Activated CD4-positive, alpha-beta T cell treated with anti-CD3 and anti-CD28 coated beads for 48 hours (primary cell): ENCODE measurements at places on chromosomes 2 and 18.

GRCh38 chr2:44324971-44325426, 36.3 kb downstream of the PREPL start:
- no peak for DNase-seq

- no peak for DNase-seq
Measured at GRCh38 chr2:55592130-55592529, 25.3 kb downstream of the PPP4R3B start.

DNA sequence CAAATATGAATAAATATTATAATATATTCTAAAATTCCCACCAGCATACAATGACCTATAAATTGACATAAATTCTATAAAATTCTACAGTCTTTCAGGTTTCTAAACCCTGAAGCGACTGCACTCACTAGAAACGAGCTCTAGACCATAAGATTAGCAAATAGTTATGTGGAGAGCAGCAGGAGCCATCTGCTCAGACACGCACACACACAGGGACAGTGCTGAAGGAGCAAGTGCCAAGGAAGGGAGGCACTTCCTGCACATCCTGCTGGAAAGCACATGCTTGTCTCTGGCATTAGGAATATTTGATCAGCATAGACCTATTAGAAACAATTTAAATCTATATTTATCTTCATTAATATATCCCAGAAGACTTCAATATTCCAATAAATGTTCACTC, 713.9 kb upstream of the CDH2 start:
- no peak for DNase-seq

DNA sequence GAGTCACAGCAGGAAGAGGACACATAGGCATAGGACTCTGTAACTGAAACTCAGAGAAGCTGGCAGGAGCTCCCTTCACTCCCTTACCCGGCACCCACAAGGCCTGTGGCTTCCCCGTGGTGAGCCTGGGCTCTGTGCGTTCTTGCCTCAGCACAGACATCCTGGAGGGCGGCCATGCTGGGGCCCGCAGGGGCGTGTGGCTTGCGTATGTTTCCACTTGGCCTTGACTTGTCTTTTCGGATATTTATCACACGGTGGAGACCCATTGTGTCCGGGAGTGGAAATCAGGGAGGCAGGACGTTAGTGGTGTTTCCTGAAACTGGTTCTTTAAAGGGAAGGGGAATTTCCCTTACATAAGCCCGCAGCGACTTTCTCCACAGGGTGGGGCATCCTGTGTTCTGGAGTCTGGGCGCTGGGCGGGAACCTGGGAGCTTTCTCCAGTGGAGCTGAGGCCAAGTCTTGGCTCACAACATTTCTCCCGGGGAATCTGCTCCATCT, 49.9 kb upstream of the EML6 start:
- DNase-seq = peak; percentile 66

DNA sequence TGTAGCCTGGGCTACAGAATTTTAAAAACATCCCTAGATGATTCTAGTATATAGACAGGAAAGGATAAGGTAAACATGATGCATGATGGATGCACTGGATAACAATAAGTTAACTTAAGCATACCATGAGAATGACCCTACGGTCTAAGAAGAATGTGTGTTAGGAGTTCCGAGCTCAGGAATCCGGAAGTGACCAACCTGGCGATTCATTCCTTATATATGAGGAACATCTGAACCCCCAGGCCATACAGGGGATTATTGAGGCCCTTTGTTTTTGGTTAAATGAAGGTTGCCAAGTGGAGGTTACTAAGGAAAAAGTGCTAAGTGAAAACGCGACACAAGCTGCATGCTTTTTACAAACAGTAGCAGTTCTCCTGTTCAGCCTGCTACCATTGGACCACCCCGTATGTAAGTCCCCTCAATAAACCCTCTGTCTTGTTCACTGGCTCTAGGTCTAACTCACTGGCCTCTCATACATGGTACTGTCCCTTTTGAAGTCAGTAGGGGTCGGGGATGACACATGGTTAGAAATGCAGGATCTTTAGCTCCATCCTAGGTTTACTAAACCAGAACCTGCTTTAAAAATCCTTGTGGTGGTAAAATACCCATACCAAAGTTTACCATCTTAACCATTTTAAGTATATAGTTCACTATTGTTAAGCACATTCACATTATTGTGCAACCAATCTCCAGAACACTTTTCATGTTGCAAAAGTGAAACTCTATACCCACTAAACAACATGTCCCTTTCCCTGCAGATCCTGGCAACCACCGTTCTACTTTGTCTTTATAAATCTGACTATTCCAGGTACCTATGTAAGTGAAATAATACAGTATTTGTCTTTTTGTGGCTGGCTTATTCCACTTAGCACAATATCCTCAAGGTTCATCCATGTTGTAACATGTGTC, 111.0 kb upstream of the MAP4K3 start:
- DNase-seq = no peak

- DNase-seq = no peak
Measured at GRCh38 chr2:213500881-213501280, 216.6 kb downstream of the SPAG16 start.

GRCh38 chr18:64099244-64099643, 49.6 kb downstream of the LINC00305 start:
- no peak for DNase-seq

DNA sequence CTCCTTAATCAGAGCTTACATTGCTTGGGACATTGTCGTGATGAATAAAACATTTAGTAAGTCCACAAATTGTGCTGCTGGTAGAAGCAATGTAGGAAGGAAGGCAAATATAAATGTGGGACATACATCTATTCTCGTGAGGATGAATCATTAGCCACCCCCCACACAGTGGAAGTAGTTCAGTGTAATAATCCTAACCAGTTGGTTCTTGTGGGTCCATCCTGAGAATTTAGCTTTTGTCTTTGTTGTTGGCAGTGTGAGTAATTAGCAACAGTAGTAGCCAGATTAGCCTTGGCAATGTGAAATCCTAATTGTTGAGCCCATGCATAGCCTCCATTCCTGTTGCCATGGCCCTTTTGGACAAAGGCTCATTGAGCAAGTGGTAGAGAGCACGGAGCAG, 532.1 kb downstream of the FBXO15 start:
- no peak for DNase-seq

DNA sequence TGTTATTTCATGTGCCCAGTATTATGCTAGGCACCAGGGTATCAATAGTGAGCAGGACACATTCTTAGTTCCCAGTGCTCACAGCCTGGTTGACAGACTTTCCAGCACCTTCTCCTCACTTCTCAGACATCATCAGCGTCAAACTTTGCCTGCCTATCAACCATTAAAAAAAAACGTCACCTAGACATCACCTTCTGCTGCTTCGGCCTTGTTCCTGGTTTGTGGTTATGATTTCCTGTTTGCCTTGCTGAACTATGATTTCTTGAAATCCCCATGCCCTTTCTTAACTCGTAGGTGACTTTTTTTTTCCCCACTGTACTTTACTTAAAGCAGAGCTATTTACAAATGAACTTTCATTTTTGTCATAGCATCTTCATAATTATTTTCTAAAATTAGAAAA, 60.4 kb upstream of the NABP1 start:
- DNase-seq = peak; percentile 44

DNA sequence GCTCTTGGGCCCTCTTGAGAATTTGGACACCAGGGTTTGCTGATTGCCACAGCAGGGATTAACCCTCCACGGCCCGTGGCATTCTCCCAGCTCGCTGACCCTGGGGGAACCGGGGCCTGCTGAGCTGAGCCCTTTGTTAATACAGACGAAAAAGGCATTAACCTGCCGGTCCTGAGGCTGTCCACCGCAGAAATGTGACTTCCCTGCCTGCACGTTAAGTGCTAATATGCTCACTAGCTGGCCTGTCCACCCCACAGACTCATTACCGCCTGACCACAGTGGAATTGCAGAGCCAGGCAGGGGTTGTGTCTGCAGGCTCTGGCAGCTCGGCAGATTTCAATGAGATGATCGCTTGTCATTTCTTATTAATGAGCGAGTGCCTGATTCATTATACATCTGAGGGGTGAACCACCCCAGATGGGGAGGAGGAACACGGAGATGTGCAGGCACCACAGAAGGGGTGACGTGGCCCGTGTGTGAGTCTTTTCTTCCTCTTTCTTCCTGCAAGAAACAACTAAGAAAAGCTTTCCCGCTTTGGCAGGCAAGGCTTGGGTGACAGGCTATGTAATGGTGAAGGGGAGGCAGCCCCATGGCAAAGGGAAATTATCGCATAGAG, 126.0 kb downstream of the GLI2 start:
- no peak for DNase-seq

- DNase-seq = no peak
Measured at GRCh38 chr2:239085201-239085992, 237.5 kb downstream of the TWIST2 start.

DNA sequence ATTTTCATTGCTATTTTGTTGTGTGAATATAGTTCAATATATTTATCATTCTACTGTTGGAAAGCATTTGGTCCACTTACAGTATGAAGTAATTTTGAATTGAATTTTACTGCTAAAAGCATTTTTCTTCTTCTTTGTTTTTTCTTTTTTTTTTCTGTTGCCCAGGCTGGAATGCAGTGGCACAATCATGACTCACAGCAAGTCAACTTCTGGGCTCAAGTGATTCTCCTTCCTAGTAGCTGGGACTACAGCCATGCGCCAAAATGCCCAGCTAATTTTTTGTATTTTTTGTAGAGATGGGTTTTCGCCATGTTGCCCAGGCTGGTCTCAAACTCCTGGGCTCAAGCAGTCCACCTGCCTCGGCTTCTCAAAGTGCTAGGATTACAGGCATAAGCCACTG, 2.4 kb upstream of the ETAA1 start:
- no peak for DNase-seq

DNA sequence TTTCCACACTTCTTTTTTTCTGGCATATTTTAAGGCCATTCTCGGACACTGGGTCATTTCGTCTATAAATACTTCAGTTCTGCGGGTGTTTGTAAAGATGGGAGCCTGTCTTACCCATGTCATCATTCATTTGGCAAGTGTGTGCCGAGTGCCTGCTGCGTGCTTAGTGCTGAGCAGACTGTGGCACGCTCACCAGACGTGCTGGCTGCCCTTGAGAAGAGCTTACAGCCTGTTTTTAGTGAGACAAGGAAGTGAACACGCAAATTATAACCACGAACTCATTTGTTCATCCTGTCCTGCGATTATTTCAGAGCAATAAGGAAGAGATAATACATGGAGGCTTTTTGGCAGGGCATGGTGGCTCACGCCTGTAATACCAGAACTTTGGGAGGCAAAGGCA, 10.4 kb upstream of the STON1 start:
- DNase-seq = no peak

GRCh38 chr18:21599585-21600525, 649 bp downstream of the ESCO1 start:
- DNase-seq = peak; percentile 34

GRCh38 chr2:234771980-234772732, 179.7 kb upstream of the SH3BP4 start:
- DNase-seq = no peak

- no peak for DNase-seq
Measured at GRCh38 chr2:51920509-51920908, 888.6 kb upstream of the NRXN1 start.

GRCh38 chr2:64918220-64918886, 70.8 kb upstream of the SLC1A4 start:
- no peak for DNase-seq

- DNase-seq = no peak
Measured at GRCh38 chr2:57962861-57963260, 83.7 kb upstream of the VRK2 start.

GRCh38 chr2:236642584-236643291, 73.1 kb downstream of the ACKR3 start:
- DNase-seq = no peak

- DNase-seq = peak; percentile 57
Measured at GRCh38 chr2:121888189-121888557, 132.7 kb downstream of the TSN start.

GRCh38 chr2:86301009-86301408, 36.4 kb downstream of the REEP1 start:
- no peak for DNase-seq

DNA sequence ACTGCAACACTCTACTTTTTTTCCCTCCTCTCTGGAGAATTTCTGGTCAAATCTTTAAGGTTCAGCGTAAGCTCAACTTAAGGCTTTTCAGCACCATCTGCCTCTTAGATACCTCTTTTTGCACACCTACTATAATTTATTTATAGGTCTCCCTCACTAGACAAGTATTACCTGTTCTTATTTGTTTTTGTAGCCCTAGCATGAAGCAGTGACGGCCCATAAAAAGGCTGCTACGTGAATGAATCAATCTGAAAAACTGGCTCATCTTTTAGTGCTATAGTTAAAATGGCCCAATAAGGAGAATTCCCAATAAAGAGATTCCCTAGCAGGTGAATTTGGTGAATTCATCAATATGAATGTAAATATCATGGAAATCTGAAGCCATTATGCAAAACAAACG, 6.5 kb downstream of the RNF149 start:
- DNase-seq = no peak

- no peak for DNase-seq
Measured at GRCh38 chr2:199933466-199933865, 21.8 kb downstream of the TYW5 start.

GRCh38 chr18:50947899-50948298, 19.9 kb upstream of the ELAC1 start:
- DNase-seq = no peak
